ENCODE measurements at places on chromosomes 6 and 20. TPM values are rescaled to one million over a fixed set of nuclear protein-coding genes. Genes with fewer than 3 reads are reported as not detected.
A peak's percentile ranks its signal among the peaks of the same experiment; 100 is the strongest.

DNA sequence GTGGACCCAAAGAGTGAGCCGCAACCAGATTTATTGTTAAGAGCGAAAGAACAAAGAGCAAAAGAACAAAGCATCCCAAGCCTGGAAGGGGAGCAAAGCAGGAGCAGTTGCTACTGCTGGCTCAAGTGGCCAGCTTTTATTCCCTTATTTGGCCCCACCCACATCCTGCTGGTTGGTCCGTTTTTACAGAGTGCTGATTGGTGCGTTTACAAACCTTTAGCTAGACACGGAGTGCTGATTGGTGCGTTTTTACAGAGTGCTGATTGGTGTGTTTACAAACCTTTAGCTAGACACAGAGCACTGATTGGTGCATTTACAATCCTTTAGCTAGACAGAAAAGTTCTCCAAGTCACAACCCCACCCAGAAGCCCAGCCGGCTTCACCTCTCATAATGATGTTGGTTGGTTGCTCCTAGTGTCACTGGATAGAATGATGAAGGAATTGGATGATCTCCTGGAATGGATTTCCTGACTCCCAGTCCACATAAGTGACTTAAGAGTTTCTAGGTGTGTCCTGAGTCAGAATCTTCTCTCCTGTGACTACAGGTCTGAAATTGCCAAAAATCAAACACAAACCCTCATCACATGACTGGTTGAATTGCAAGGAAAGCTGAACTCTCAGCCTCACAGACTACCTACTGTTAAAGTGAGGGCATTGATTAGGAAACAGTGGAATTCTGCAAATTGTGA lies 52.1 kb upstream of the CAP2 start:
- ATAC-seq: no peak

DNA sequence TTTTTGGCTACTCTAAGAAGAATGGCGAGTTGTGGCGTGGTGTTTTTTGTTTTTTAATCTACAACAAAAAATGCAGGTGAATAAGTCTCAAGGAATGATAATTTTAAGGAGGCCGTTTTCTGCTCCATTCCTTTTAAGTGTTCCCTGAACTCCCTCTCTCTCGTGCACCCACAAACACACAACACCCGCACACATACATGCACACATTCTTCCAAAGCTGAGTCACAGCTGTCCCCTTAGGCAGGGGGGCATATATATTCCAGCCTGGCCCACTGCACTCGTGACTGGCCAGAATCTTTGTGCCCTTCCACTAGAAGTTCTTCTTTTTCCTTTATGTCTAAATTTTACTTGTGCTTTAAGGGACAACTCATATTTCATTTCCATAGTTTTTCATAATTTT lies 405.7 kb downstream of the LMBRD1 start:
- ATAC-seq: no peak

The DDX43 gene
- total RNA-seq: 0.56 TPM

The TXLNB gene
- 0.24 TPM for total RNA-seq

The LPA gene
- 0.24 TPM for total RNA-seq

The TASP1 gene
- total RNA-seq: 6.5 TPM

DNA sequence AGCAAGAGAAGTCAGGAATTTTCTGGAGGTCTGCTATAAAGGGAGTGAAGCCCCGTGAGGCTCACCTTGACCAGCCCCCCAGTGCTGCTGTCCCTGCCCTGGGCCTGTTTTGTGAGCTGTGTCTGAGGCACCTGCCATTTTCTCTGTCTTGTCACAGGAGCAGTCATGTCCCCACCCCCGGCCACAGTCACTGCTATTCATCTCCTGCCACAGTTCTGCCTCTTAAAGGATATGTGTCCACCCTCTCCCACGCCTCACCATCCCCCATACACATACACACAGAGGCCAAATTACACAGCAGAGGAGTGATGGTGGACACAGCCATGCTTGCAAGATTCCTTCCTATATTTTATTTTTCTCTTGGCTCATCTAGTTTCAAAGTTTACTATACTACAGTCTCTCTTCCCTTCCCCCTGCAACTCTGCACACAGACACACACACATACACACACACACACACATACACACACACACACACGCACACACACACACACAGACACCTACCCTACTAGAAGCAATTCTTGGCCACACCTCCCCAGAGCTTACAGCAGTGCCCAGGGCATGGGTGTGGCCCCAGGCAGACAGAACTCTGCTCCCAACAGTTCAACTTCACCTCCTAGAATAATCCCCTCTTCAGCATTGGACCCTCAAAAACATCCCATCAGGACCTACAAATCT lies 68.7 kb upstream of the TAB2 start:
- peak; percentile 62 for ATAC-seq

- ATAC-seq: peak; percentile 37
Observed at GRCh38 chr6:87832025-87832825, 130.2 kb upstream of the AKIRIN2 start.

- ATAC-seq: peak; percentile 71
Observed at GRCh38 chr6:19905584-19905983, 68.4 kb downstream of the ID4 start.

Measured in esophagus mucosa (tissue), 1 donor.